ENCODE measurements at places on chromosomes 11 and 22. TPM values are rescaled to one million over a fixed set of nuclear protein-coding genes. Genes with fewer than 3 reads are reported as not detected.

DNA sequence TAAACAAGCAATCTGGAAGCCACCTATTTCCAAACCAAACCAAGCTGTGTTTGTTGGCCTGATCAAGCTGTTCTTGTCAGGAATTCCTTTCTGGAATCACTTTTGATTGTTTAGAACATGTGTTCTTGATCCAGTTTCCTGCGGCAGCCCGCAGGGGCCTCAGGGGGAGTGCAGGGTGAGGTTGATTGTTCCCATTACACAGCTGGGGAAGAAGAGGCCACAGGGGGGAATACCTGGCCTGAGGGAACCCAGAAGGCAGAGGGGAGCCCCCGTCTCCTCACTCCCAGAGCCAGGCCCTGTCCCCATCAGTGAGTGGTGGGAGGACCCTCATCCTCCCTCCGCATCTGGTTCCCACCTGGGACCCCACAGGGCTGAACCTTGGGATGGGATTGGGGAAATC lies 4.2 kb downstream of the MRGPRD start:
- peak; percentile 49 for DNase-seq
- no peaks in the 10 kb centered on the region for H3K36me3 ChIP-seq
- H3K27me3 ChIP-seq, result peaks cover 17% of the 10 kb centered on the region
- H3K4me3 ChIP-seq, result no peak overlapping the region

DNA sequence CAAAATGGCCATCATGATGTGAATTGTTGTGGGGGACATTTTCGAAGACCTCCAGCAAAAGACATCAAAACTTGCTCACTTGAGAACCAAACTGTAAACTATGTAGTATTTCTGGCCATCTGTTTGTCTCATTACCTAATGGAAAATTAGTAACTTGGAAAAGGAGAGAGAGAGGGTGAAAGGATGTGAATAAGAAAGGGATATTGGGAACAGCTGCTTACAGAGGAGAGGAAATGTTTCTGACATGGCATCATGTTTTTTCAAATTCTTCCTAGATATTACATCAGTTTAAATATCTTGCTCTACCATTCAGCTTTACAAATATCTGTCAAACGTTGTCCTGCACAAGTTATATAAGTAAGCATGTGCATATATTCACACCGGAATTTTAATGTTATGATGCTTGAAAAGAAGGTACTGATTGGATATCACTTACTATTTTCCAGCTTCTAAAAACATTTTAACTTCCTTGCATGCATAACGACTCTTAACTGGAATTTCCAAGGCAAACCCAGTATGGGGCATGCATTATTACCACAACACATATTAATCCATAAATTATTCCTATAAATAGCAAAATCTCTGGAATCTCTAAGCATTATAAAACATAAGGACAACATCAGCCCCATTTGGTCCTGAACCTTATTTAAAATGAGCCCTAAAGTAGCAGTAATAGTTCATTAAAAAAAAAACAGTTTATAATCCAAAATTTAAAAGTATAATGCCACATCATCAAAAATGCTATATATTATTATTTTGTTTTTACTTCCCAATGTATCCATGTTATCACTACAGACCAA lies 20.0 kb downstream of the GUCY1A2 start:
- peaks cover 21% of the 10 kb centered on the region for H3K4me1 ChIP-seq
- no peaks in the 10 kb centered on the region for H3K36me3 ChIP-seq
- no peak for DNase-seq
- H3K4me3 ChIP-seq, result no peak overlapping the region
- H3K27me3 ChIP-seq, result no peaks in the 10 kb centered on the region

DNA sequence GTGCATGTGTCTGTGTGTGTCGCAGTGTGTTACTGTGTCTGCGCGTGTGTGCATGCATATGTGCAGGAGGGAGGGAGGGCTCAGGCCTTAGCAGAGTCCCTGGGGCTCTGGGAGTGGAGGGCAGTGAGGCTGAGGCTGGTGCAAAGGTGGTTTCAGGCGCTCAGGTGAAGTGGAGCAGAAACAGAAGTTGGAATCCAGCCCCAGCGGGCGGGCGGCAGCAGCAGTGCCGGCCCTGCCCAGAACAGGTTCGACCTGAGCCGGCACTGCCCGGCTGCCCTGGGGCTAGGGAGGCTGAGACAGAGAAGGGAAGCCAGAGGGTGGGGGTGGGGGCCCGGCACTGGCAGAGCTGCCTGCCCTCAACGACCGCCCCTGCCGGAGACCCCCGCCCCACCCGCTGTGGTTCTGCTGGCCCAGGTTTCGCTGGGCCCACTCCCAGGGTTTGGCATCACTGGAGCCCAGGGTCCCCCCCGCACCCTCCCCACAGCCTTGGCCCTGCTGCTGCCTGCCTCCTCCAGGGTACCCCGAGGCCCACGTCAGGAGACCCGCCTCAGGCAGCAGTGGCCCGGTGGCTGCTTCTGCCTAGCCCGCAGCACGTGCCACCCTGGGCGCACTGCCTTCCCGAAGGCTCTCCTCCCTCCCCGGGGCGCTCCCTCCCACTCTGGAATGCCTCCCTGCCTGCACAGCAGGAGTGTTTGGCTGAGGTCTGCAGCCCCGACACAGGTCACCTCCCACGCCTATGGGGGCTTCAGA lies 13.3 kb downstream of the ASCL2 start:
- H3K27me3 ChIP-seq, result peaks cover 27% of the 10 kb centered on the region
- H3K4me1 ChIP-seq, result no peaks in the 10 kb centered on the region
- H3K36me3 ChIP-seq, result peaks cover 2% of the 10 kb centered on the region
- no peak overlapping the region for H3K4me3 ChIP-seq

GRCh38 chr22:17724678-17725499 lies 49.4 kb downstream of the BID start:
- no peak for DNase-seq
- H3K4me3 ChIP-seq, result no peak overlapping the region
- H3K27ac ChIP-seq, result peak overlapping the region; percentile 79
- peaks cover 23% of the 10 kb centered on the region for H3K36me3 ChIP-seq
- peaks cover 50% of the 10 kb centered on the region for H3K4me1 ChIP-seq

The ARL2 gene
- 83.7 TPM for total RNA-seq

DNA sequence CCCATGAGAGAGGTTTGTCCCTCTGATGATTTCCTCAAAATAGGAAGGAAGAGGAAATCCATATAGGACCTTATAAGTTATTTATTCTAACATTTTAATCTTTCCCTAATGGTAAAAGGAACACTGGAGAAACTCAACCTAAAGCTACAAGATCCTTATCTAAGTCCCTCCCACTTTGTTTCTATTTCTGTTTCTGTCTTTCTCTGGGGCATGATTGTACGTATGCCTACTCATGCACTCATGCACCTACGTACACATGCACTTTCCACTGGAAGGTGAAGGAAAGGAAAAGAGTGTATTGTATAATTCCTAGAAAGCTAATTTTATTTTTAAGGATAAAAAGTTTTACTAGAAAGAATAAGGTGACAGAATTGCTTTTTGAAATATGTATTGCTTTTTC lies 125.0 kb downstream of the RAB38 start:
- no peak overlapping the region for H3K27ac ChIP-seq
- no peaks in the 10 kb centered on the region for H3K27me3 ChIP-seq
- no peak overlapping the region for H3K4me3 ChIP-seq
- no peaks in the 10 kb centered on the region for H3K36me3 ChIP-seq
- H3K4me1 ChIP-seq, result no peaks in the 10 kb centered on the region

- no peaks in the 10 kb centered on the region for H3K4me1 ChIP-seq
- no peaks in the 10 kb centered on the region for H3K36me3 ChIP-seq
- H3K4me3 ChIP-seq, result no peak overlapping the region
- peaks cover 23% of the 10 kb centered on the region for H3K27me3 ChIP-seq
- no peak overlapping the region for H3K27ac ChIP-seq
Measured at GRCh38 chr11:60797846-60798630, 12.9 kb downstream of the MS4A10 start.

- DNase-seq, result no peak
- peak overlapping the region; percentile 45 for H3K27ac ChIP-seq
- H3K27me3 ChIP-seq, result no peaks in the 10 kb centered on the region
- H3K4me3 ChIP-seq, result no peak overlapping the region
Measured at GRCh38 chr11:100727410-100727809, 40.3 kb downstream of the ARHGAP42 start.

The GRK3 gene
- total RNA-seq, result 3.6 TPM

The EWSR1 gene
- 205 TPM for total RNA-seq

The DEPDC7 gene
- 4.7 TPM for total RNA-seq

DNA sequence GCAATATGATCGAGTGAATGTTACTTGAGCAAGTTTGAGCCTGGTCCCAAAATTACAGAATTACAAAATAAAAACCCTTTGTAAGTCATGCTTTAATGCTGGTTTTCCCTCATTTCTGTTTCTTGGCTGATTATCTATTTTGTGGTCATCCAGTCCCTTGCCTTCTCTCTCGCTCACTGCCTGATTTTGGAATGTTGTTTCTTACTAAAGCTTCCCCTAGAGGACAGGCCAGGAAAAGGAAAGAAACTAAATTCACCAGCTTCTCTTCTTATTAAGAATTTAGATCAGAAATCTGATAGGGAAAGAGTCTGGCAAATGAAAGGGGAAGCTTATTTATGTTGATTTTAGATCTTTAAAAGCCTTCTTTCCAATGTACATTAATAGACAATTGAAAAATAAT lies 16.6 kb upstream of the BDNF start:
- DNase-seq, result no peak
- no peaks in the 10 kb centered on the region for H3K36me3 ChIP-seq
- no peak overlapping the region for H3K4me3 ChIP-seq
- H3K27ac ChIP-seq, result no peak overlapping the region
- H3K27me3 ChIP-seq, result peaks cover 13% of the 10 kb centered on the region

DNA sequence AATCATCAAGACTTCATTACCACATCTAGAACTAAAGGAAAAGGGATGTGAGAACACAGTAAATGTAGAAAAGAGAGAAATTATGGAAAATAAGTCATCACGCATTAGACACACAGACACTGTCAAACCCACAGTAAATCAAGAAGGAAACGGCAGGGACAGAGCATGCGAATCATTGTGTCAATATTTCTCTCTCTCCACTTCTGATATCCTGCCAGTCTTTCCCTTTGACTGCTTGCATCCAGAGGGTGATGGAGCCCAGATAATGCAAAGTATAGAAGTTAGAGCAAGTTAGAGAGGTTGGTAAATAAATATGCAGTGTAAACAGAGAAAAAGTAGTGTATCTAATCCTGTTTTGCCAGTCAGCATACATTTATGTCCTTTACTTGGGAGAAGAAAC lies 706.8 kb upstream of the ANO3 start:
- no peaks in the 10 kb centered on the region for H3K36me3 ChIP-seq
- no peaks in the 10 kb centered on the region for H3K27me3 ChIP-seq
- H3K4me3 ChIP-seq, result no peak overlapping the region
- H3K4me1 ChIP-seq, result no peaks in the 10 kb centered on the region
- no peak for DNase-seq

DNA sequence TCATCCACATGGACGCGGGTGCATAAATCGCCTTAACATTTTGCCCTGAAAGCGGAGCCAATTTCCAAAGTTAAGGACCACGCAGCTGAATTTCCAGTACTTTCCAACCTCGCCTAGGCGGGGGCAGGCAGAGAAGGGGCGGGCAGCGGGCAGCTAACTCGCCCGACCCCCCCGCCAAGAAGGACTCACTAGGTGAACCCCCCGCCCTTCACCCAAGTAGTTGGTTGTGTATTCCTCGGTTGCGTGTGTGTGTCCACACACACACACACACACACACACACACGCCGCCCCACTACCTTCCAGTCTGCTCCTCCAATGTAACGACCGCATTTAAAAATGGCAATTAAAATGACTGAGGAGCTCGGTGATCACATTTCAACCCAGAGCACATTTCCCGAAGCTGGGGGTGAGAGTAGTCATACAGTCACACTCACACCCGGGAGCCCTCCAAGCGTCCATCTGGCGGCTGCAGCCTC lies 1.4 kb downstream of the TENM4 start:
- H3K27me3 ChIP-seq, result peaks cover 21% of the 10 kb centered on the region
- peak overlapping the region; percentile 75 for H3K4me3 ChIP-seq
- H3K36me3 ChIP-seq, result no peaks in the 10 kb centered on the region
- DNase-seq, result no peak
- no peak overlapping the region for H3K27ac ChIP-seq
- peaks cover 37% of the 10 kb centered on the region for H3K4me1 ChIP-seq

GRCh38 chr11:64035576-64035975 lies at the start of gene FLRT1:
Gene FLRT1, plus strand, starts transcription at chr11:64035931. Its CDS starts 80,337 bp downstream, at chr11:64116268.
- H3K27me3 ChIP-seq, result peaks cover 10% of the 10 kb centered on the region
- H3K27ac ChIP-seq, result no peak within 1 kb of the TSS
- peaks cover 5% of the 10 kb centered on the region for H3K4me1 ChIP-seq
- H3K36me3 ChIP-seq, result no peaks in the 10 kb centered on the region

DNA sequence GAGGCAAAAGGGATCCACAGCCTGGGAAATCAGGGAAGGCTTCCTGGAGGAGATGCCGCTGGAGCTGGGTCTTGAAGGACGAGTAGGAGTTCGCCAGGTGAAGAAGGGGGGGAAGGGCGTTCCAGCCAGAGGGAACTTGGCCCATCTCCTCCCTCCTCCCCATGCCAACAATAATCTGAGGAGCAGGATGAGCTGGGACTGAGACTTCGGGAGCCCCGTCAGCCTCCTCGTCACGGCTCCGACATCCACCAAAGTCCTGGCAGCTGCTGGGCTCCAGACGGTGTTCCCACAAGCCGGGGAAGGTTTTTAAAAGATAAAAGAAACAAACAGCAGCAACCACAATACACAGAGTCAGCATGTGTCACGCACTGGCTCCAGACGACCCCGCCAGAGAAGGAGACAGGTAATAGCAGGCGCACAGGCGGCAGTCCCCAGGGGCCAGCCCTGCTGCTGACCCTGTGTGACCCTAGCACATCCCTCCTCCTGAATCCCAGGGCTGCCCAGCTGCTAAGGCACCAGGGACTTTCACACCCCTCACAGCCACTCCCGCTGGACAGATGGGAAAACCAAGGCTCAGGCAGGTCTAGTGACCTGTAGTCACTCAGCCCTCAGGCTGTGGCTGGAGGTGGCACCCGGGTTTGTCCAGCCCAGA lies 37.3 kb downstream of the NUP50 start:
- no peak overlapping the region for H3K4me3 ChIP-seq
- peak overlapping the region; percentile 93 for H3K27ac ChIP-seq
- peak; percentile 77 for DNase-seq
- peaks cover 23% of the 10 kb centered on the region for H3K36me3 ChIP-seq
- H3K4me1 ChIP-seq, result peaks cover 28% of the 10 kb centered on the region

The GTSE1 gene
- 7.3 TPM for total RNA-seq

GRCh38 chr11:86453290-86454030 lies 78.8 kb downstream of the CCDC81 start:
- peaks cover 25% of the 10 kb centered on the region for H3K4me1 ChIP-seq
- H3K4me3 ChIP-seq, result no peak overlapping the region
- H3K27me3 ChIP-seq, result no peaks in the 10 kb centered on the region
- no peak for DNase-seq
- H3K36me3 ChIP-seq, result no peaks in the 10 kb centered on the region
- H3K27ac ChIP-seq, result no peak overlapping the region

- DNase-seq, result no peak
Measured at GRCh38 chr22:48335442-48336139, 1492.1 kb downstream of the BRD1 start.

The MMP12 gene
- total RNA-seq, result 0.17 TPM
